Activated gamma-delta T cell treated with Interleukin-2 at 50 U/mL for 16 hours (primary cell): ENCODE measurements at places on chromosomes 1 and 21.

- DNase-seq = no peak
Observed at GRCh38 chr1:82453511-82454185, 652.9 kb downstream of the ADGRL2 start.

DNA sequence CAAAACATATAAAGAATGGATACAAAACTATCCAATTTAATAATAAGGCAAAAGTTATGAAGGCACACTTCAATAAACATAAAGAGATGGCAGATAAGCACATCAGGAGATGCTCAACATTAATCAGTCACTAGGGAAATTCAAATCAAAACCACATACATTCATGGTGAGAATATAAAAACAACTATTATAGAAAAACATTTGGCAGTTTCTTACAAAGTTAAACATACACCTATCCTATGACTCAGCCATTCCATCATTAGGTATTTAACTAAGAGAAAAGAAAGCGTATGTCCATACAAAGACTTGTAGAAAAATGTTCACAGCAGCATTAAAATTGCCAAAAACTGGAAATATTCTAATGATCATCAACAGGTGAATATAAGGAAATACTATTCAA, 44.3 kb downstream of the KIFAP3 start:
- no peak for DNase-seq

DNA sequence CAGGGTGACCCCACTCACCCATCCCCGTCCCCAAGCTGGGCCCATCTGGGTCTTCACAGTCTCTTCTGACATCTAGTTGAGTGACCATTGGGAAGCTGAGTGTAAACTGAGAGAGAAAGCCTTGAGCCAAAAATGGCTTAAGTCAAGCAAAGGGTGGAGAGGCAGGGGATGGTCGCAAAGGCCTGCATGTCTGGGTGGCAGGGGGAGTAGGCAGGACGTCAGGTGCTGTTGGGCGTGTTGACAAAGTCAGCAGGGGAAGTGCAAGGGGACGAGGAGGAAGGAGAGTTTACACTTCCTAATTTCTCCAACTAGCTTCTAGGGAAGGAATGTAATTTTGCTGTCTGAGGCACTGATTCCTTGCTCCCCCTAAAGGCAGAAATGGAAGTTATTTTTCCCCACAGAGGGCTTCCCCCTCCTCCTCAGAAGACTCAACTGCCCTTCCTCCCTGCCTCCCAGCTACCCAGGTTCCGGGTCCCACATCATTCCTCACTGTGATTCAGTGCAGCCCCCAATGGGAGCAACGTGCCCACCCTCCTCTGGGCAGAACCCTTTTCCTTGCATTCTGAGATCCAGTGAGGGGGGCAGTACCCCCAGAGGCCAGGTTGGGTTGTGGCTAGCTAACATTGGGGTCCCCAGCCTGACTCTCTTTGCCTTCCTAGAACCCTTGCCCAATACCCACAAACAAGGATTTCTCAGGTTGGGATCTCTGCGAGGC, 1.2 kb upstream of the ADORA1 start:
- no peak for DNase-seq

DNA sequence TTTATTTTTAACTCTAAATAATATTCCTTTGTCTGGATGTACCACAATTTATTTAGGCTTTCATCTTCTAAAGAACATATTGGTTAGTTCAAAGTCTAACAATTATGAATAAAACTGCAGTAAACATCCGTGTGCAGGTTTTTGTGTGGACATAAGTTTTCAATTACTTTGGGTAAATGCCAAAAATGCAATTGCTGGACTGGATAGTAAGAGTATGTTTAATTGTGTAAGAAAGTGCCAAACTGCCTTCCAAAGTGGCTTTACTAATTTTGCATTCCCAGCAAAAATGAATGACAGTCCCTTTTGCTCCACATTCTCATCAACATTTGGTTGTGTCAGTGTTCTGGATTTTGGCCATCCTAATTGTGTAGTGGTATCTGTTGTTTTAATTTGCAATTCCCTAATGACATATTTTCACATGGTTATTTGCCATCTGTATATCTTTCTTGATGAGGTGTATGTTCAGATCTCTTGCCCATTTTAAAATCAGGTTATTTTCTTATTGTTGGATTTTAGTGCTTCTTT, 113.8 kb downstream of the DPYD start:
- DNase-seq = no peak

- DNase-seq = no peak
Observed at GRCh38 chr1:27038020-27038419, 25.4 kb upstream of the TENT5B start.
